ENCODE measurements at places on chromosomes 1 and 21. TPM values are rescaled to one million over a fixed set of nuclear protein-coding genes. Genes with fewer than 3 reads are reported as not detected.

The UBQLN4 gene
- 11.9 TPM for total RNA-seq

The RAB3B gene
- not detected for total RNA-seq

The SLC6A17 gene
- total RNA-seq, result not detected

The SPRR3 gene
- total RNA-seq, result not detected

The FCN3 gene
- total RNA-seq, result not detected

The SUSD4 gene
- total RNA-seq, result 13.0 TPM

The MAP10 gene
- total RNA-seq, result 1.2 TPM

Data from CD4-positive, alpha-beta T cell (primary cell).